ENCODE measurements at places on chromosomes 4 and X.
A peak's percentile ranks its signal among the peaks of the same experiment; 100 is the strongest.

- no peak for DNase-seq
Observed at GRCh38 chrX:48482526-48482925, 6.5 kb downstream of the FTSJ1 start.

- no peak for DNase-seq
Observed at GRCh38 chrX:2917767-2918166, 11.4 kb downstream of the ARSD start.

GRCh38 chr4:2867758-2868491 lies 24.3 kb downstream of the ADD1 start:
- DNase-seq = no peak

DNA sequence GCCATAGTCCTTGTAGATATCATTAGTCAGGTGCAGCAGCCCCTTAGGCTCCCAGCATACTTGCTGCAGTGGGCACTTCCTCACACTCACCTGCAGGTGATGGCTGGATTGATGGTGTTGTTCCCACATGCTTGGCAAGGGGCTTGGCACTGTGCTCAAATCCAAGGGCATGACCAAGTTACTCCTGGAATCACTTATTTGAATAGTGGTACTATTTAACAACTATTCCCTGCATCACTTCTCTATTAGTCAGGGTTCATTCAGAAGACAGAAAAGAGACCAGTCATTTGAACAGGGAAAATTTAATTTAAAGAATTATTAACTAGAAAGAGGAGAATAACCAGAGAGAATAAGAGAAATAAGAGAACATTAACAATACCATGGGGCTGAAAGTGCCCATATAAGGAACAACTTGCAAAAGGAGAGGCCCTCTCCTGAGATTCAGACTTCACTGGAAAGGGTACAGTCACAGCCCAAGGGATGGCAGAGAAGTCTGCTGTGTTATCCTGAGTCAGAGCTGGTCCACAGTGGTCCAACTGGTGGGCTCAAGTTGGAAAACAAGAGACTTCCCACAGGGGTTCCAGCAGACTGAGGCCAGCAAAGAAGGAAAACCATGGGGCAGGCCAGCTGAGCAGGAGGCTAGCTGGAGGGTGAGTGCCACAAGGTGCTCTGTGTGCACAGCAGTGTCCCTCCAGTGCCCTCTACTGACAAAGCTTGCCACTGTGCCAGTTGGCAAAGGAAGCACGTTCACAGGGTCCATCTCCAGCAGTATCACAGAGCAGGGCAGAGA lies 9.8 kb downstream of the SPP1 start:
- peak; percentile 38 for DNase-seq

- peak; percentile 56 for DNase-seq
Observed at GRCh38 chrX:21479695-21480270, 105.6 kb downstream of the CNKSR2 start.

- no peak for DNase-seq
Observed at GRCh38 chr4:20086067-20086798, 165.5 kb upstream of the SLIT2 start.

DNA sequence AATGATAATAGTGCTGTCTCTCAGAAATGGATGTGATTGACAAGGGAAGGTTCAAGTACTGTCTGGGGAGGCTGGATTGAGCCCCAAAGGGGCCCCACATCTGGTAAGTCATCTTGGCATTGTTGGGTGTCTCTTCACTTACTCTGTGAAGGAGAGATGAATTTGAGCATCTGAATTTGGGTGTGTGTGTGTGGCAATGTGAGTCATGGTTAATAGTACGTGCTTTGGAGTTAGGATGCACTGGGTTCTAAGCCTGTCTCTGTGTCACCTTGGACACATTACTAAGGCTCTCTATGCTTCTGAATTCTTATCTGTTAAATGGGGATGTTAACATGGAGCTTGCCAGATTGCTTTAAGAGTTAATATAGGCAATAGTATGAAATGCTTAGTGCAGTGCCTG lies 80.4 kb downstream of the FRAS1 start:
- no peak for DNase-seq

DNA sequence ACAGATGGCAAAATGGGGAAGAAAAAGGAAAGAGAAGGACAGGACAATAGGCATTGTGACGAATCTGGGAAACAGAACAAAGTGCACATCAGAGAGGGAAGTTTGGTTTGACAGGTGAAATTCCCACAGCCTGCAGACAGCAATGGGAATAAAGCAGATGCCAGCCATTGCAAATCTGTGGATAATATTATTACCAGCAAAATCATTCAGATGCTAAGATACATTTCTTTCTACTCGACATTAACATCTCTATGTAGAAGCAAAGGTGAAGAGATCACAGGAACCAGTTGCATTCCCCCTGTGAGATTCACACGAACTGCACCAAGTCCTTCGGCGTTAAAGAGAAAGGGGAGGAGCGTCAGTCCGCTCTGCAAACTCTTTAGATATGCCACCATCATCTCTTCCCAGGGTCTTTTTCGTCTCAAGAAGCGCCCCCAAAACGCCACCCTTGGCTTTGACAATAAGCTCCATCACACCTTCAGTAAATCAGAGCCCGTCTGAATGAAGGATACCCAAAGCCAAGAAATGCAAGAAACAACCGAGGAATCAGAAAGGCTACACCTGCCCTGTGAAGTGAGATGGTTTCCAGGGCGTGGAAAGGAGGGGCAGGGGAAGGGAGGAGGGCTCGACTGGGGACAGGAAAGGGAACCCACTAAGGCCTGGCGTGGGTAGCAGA lies 1.9 kb downstream of the NEUROG2 start:
- DNase-seq = no peak

DNA sequence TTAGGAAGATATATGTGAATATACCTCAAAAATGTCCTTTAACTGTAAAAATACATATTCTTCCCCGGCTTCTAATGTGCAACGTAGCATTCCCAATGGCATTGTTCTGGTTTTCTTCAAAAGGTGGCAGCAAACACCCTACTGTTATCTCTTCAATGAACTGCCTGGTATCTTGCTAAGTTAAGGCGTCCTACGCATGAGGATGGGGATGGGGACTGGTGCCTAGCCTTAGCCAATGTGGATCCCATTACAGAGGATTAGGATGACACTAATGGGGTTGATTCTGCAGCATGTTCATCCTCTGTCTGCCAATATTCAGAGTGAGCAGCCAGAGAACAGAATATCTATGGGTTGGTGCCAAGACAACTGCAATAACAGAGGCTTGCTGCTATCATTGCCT lies 334.9 kb upstream of the ADGRL3 start:
- DNase-seq = no peak

DNA sequence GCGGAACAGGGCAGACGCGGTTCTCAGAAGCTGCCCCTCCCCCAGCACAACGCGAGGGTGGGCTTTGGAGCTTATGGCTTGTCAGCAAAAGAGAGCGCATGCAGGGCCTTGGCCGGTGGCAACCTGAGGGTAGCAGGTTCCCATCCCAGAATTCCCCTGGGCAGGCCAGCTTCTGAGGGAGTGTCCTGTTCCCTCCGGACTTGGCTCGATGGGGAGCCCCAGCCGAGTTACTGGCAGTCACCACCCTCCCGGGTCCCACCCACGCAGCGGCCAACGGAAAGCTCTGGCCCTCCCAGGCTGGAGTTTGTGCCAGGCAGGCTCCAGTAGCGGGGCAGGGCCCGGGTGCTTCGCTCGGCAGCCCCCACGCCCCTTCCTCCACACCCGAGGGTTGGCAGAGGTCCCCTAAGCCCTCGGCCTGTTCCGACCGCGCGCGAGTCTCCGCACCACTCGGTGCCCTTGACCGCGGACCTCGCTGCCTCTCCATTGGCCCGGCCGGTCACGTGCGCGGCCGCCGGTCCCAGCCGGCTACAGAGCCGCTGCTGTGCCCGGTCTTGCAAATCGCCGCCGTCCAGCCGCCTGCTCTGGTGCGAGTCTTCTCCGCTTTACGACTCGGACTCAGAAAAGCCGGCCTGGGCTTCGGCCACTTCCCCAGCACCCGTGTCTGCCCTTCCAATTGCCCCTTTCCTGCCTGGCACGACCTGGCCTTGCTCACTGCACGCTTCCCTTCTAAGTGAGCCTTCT lies 20.9 kb upstream of the MTM1 start:
- DNase-seq = peak; percentile 17

- no peak for DNase-seq
Observed at GRCh38 chr4:40234519-40235039, 37.7 kb downstream of the RHOH start.

DNA sequence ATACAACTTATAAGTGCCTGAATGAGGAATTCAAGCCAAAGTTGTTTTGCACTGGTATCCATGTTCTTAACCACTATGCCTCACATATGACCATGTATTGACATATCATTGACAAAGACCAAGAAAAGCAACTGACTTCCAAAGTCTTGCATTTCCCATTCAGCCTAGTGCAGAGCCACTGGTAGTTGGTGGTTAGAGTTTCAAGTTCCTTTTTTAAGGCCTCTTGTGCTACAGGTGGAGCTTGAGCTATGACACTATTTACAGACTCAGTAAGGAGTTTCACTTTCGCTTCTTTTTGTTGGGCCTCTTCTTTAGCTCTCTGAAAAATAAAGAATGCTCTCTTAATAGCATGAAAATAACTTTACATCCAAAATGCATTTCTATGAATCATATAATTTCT lies 763.0 kb downstream of the DMD start:
- peak; percentile 50 for DNase-seq

DNA sequence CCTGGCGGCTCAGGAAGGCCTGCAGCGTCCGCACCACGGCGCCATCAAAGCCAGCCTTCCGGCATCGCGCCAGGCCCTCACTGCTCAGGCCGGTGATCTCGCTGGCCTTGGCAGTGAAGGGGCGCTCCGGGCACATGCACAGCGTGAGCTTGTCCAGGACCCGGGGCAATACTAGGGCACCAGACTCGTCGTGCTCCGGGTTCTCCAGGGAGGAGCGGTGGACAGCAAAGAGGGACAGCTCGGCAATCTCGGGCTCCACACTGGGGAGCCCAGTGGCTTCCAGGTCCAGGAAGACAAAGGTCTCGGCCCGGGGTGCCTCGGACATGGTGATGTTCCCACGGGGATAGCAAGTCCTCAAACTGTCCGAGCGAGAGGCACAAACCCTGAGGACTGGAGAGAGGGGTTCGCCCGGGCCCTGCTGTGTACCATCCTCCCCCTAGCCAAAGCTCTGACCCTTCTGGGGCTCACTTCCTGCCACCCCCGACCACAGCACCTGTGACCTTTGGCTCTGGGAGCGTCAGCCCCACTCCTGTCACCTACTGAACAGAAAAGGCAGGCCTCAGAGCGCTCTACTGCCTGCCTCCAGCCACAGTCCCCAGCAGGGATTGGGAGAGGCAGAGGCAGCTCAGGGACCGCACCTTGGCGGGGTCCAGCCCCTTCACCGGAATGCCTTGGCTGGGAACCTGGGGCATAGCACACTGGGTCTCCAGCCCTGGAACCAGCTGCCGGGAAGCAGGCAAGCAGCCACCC lies 575 bp downstream of the TREX2 start:
- no peak for DNase-seq

- DNase-seq = no peak
Observed at GRCh38 chr4:164501074-164501473, 252.9 kb upstream of the SMIM31 start.

DNA sequence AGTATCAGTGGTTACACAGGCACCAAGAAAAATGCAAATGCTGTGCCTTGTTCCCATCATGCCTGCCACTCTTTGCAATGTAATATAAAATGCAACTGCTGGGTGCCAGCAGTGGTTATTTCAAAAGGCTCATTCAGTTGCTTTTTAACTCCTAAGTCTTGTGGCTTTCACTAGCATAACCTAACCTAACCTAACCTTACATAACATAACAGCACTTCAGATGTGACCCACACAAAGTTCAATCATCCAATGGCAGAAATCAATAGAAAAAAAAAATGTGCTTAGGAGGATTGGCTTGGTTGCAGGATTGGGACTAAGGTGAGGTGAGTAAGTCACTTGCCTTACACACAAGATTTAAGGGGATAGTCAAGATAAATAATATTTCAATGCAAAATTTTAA lies 60.2 kb upstream of the VMA21 start:
- DNase-seq = no peak

- DNase-seq = no peak
Observed at GRCh38 chrX:20026278-20026677, 35.4 kb upstream of the BCLAF3 start.

- DNase-seq = no peak
Observed at GRCh38 chrX:110132450-110133114, 129.7 kb downstream of the TMEM164 start.

- no peak for DNase-seq
Observed at GRCh38 chr4:136112116-136112515, 1420.2 kb downstream of the PCDH18 start.

DNA sequence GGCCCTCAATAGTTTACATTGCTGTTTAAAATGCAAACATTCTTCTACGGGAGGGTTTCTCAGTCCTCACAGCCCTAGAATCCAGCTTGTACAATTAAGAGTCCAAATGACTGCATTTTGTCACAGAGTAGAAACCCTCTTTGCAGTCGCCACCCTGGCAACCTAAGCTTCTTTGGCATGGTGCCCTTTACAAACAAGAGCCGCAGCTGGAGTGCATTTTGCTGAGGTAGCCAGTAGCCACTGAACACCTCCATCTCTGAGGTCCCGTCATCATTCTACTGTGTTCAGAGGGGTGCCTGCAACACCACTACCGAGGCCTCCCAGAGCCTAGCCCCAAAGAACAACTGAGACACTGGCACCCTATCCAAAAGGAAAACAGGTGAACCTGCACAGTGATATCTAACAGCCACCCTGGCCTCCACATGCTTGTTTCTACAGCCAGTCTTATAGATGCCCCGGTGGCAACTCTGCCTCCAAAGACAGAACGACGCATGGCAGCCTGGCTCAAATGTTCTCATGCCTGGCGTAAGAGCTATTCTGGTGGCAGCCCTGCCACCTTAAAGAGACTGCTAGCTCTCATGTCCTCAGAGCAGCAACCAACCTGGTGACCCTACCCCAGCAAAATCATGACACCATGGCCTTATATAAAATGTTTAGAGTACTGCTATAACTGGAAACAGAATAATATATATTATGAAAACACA lies 801.9 kb downstream of the TECRL start:
- no peak for DNase-seq

GRCh38 chr4:152265149-152265621 lies 270.7 kb downstream of the FBXW7 start:
- no peak for DNase-seq

GRCh38 chrX:48025561-48025960 lies 18.8 kb downstream of the SPACA5 start:
- DNase-seq = peak; percentile 66

DNA sequence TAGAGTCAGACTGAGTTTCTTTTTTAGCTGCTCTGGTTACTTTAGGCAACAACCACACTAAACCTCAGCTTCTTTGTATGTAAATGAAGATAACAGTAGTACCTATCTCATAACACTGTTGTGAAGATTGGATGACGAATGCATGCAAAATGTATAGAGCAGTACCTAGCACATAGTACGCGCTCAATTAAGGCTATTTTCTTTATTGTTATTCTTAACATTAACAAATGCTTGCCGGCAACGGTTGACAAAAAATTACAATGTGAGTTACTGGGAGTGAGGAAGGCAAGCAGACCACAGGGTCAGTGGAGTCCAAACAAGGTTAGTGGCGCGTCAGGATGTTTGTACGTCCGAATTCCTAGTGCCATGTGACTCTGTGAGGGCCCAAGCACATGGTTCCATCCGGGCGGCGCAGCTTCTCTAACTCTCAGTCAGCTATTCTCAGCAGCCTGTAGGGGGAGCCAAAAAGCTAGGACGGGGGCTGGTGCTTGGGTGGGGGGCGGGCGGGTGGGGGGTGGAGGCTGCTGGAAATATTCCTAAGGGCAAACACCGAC lies 821 bp upstream of the NALF2 start:
- no peak for DNase-seq

- no peak for DNase-seq
Observed at GRCh38 chr4:115396034-115396433, 282.6 kb upstream of the NDST4 start.

- no peak for DNase-seq
Observed at GRCh38 chr4:75800972-75801371, 76.6 kb downstream of the USO1 start.

- peak; percentile 4 for DNase-seq
Observed at GRCh38 chr4:72295966-72296557, 264.3 kb downstream of the NPFFR2 start.
